WERI-Rb-1 (cell line): ENCODE measurements at places on chromosomes 5 and 9.

GRCh38 chr5:36691226-36691625, 84.8 kb downstream of the SLC1A3 start:
- DNase-seq = no peak

DNA sequence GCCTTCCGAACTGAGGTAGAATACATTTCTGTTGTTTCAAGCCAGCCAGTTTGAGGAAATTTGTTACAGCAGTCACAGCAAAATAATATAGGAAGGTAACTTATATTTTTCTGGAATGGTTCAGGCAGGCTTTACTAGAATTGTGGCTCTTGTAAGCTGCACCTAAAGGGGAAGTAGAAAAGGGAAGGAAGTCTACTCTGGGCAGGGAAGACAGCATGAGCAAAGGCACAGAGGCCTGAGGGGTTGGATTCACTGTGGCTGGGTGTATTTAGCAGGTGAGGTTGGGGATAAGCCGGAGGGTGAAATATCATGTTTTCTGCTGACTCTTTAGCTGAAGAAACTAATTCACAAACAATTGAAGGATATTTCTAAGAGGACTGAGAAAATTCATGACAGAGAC, 183.5 kb downstream of the GAS1 start:
- DNase-seq = no peak

DNA sequence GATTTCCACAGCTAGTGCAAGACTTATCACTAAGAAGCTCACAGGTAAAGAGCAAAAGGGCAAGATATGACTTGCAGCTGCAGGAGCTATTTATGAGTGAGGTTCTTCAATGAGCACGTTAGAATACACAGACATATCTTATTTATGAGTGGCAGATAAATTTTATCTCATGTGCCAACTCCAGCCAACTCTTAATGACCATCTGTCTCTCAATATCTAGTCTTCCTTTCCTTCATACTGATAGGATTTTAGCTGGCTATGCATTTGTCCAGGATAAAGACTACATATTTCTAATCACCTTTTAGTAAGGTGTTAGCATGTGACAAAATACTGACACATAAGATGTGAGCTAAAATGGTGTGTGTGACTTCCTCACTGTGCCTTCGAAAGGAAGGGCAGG, 304.5 kb downstream of the TRPM3 start:
- DNase-seq = no peak

DNA sequence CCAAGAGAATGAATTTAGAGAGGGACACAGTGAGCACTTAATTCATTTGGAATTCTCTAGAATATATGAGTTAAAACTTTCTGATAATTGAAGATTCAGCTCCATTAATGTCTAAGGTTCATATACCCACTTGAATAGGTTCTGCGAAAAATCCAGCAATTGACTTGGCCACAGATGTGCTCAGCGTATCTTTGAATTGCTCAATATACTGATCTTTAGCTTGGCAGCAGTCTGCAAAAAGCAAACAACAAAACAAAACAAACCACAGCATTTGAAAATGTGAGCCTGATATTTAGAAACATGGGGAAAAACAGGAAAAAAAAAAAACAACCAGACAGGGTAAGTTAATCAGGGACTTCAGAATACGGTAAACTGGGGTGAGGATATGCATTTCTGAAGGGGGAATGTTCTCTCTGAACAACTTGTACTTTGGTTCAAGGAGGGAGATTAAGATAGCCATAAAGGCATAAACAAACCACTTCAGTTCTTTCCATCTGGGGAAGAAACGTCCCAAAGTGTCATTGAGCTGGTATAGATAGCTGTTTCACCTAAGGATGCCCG, 21.4 kb downstream of the AGXT2 start:
- DNase-seq = no peak

GRCh38 chr5:124134941-124135340, 611.5 kb downstream of the ZNF608 start:
- no peak for DNase-seq

- DNase-seq = no peak
These were observed 886.8 kb upstream of the SEMA6A start for GRCh38 chr5:117461403-117461802.

- DNase-seq = no peak
These were observed 29.5 kb downstream of the PPARGC1B start for GRCh38 chr5:149759563-149759962.

- DNase-seq = peak; percentile 1
These were observed 69.0 kb downstream of the WNK2 start for GRCh38 chr9:93252781-93253530.

- DNase-seq = no peak
These were observed 1.7 kb downstream of the IFNA10 start for GRCh38 chr9:21205204-21205603.

GRCh38 chr5:6642655-6643054, 9.4 kb downstream of the SRD5A1 start:
- DNase-seq = no peak

- no peak for DNase-seq
These were observed 336.0 kb downstream of the ENC1 start for GRCh38 chr5:74304536-74304935.

DNA sequence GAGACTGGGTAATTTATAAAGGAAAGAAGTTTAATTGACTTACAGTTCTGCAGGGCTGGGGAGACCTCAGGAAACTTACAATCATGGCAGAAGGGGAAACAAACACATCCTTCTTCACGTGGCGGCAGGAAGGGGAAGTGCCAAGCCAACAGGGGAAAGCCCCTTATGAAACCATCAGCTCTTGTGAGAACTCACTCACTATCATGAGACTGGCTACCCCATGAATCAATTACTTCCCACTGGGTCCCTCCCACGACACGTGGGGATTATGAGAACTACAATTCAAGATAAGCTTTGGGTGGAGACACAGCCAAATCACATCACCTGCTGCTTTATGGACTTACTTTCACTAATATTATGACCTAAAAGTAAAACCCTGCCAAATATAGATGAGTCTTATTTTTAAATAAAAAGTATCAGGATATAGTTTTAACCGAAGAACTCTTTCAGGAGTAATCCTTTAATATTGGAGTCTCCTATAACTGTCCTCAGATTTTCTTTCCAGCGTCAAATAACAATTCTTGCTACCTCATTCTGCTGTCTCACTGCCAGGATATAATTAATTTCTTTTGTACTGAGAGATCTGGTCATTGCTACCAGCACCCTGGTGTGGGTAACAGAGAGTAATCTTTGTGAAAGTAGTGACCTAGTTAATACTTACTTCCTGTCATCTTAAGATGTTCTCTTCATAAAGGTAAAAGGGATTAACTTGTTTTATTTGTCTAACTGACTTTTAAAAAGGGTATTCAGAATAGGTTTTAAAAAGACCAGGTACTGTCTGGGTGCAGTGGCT, 68.6 kb downstream of the NLN start:
- DNase-seq = no peak

- no peak for DNase-seq
These were observed 24.0 kb upstream of the NDUFB6 start for GRCh38 chr9:32596936-32597335.

DNA sequence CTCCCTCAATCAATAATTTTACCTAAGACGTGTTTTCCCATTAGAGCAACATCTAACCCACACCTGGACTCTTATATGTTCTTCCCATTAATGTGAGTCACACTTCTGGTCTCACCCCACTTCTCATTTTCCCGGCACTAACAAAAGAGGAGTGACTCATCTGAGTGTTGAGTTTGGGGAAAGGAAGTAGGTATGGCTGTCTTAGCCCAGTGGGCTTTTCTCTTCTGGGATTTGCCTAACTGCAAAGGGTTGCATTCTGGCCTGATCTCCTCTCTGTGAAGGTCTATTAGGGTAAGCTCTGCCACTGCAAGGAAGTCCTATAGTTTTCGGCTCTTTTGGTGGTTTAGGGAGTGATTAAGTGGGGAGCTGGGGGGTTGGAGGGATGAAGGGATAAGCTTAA, 195.6 kb downstream of the KIAA0825 start:
- DNase-seq = no peak

GRCh38 chr5:126002222-126002897, 420.8 kb upstream of the GRAMD2B start:
- peak; percentile 42 for DNase-seq

DNA sequence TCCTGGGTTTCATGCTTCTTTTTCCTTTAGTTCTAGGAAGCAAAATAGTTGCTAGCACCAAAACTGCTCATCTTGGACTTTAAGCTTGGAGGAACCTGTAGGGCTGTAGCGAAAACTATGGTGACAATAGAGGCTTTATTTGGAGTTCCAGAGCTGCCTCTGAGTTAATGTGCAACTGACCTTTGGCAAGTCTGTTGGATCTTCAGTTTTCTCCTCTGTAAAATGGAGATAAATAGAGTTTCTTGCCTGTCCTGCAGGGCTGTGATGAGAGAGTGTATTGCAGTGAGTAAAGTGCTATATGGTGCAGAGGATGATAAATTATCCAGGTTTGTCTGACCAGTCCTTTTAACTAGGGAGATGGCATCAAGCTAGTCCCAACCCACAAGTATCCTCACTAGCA, 417.0 kb downstream of the MAN2A1 start:
- no peak for DNase-seq

GRCh38 chr9:129803676-129804060, 684 bp downstream of the TOR1B start:
- DNase-seq = peak; percentile 24

DNA sequence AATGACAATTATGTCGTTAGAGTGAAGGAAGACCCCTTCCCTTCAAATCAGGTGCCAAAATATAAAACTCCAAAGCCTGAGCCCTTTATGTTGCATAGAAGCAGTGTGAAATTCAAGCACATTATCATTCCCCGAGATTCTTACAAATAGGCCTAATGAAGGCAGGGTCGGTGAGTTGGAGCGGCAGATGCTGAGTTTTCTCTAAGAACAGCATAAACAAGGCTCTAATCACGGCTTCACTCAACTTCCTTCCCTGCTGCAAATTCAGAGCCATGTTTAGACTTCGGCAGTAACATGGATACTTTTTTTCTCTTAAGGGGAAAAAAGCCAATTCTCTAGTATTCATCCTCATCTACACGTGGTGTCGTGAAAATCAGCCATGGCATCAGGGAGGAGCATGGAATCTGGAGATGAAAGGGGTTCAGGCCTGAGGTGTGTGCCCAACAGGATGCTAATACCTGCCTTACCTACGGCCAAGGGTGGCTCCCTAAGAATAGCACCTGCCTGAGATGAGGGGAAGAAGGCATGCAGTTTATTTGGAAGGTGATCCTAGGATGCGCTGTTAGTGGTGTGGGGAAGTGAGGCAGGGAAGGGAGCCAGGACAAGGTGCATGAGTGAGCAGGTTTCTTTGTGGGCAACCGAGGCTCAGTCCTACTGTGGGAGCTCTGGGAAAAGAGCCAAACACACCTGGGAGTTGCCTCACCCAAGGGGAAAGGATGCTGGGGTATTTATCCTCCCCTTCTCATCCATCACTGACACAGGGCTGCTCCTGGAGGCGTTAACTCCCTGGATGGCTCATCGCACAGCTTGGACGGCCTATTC, 146.8 kb upstream of the TBC1D2 start:
- DNase-seq = peak; percentile 35

GRCh38 chr5:100788417-100788816, 114.7 kb downstream of the ST8SIA4 start:
- no peak for DNase-seq

DNA sequence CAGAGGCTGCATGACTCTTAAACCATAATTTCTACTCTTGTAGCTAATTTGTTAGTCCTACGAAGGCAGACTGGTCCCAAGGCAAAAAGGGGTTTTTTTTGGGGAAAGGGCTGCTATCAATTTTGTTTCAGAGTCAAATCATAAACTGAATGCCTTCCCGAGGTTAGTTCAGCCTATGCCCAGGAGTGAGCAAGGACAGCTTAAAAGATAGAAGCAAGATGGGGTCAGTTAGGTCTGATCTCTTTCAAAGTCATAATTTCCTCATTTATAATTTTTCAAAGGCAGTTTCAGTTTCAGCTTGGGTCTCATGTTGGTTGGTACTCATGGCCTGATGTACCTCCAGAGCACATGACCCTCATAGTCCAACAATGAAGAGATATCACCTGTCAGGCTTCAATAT, 7.9 kb upstream of the RXFP3 start:
- DNase-seq = no peak

DNA sequence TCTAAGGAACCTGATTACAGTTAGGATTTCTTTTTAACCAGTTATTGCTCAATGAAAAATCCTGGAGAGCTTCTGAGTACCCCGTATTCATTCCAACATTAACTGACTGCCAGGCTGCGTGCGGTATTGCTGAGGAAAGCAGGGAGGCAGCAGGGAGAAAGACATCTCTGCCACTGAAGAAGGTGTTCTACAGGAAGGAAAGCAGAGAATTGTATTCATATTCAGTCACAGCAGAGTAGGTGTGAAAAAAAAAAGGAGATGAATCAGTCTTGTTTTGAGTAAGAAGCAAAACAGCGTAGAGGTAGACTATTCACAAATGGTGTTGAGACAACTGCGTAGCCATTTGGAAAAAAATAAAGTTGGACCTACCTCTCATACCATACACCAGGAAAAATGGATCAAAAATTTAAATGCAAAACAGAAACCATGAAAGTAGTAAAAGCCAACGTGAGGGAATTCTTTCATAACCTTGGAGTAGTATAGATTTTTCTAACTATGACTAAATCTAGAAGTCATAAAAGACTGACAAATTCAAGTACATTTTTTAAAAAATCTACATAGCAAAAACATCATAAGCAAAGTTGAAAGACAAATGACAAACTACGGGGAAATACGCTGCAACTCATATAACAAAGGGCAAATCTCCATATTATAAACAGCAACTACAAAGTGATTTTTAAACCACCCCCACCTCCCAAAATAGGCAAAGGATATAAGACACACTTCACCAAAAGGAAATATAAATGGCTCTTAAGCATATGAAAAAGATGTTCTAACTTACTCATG, 9.9 kb upstream of the NR4A3 start:
- no peak for DNase-seq

- no peak for DNase-seq
These were observed 165.1 kb downstream of the RNF180 start for GRCh38 chr5:64330728-64331231.

GRCh38 chr5:39711821-39712220, 287.0 kb upstream of the DAB2 start:
- DNase-seq = no peak
